ENCODE measurements at places on chromosomes 16 and 17.

DNA sequence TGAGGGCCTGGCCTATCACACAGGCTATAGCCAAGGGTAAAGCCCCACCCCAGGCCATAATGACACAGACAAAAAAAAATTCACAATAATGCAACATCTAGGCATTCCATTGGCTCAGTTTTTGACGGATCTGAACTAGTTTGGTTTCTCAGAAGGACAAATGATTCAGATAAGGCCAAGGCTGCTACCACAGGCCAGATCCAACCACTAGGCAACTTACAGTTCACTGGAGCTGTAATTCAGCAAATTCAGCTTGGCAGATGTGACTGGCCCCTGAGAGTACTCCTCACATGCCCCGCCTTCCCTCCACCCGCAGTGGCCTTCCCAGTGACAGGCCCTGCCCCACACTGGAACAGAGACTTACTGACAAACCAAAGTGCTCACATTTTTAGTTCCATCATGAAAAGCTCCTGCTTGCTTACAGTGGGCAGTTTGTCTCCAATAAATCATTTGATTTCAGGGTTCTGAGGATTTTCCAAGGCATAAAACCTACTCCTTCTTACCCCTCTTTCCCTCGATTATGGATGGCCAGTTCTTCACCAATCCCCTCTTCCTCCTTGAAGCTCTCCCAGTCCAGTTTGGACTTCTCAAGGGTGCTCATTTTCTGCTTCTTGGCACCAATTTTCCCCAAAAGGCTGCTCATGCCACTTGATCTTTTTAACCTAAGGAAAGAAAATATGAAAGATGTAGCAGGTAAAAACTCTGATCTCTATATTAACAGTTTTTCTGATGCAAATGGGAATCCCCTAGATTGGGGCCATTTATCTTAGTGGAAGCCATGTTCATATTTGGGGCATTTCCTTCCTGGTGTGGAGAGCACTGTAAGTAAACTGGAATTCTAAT, 53.3 kb upstream of the BCAR1 start:
- no peak for DNase-seq

DNA sequence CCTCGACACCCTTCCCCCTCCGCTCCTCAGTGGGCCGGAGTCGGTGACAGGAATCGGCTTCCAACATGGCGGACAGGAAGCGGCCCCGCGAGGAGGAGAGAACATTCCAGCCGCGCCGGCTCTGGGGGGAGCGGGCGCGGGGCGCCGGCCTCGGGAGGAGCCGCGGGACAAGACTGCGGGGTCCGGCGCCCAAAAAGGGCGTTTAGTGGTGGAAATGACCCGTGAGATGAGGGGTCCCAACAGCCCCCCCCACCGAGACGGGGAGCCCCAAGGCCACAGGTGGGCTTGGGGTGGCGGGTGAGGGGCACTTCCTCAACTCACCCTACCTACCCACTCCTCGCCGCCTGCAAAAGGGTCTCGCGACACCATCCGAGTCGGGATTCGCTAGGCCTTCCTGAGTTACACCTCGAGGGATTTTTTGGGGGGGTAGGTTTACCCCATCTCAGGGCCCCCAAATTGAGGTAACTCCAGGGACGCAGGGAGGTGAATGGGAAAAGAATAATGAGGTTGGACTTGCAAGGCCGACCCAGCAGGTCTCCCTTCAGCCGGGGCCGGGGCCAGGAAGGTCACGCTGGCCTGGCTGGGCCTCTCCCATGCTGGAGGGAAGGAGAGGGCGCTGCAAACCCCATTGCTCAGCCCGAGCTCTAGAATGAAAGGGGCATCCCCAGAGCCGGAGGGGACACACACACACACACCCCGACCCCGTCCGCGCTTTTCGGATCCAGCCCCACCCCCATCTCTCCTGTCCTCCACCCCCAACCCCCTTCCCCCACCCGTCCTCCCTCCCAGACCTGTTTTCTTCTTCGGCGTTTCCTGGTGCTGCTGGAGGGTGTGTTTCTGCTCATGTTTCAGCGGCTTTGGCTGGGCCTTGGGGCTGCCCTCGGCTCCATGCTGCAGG, 707 bp downstream of the NUFIP2 start:
- no peak for DNase-seq

DNA sequence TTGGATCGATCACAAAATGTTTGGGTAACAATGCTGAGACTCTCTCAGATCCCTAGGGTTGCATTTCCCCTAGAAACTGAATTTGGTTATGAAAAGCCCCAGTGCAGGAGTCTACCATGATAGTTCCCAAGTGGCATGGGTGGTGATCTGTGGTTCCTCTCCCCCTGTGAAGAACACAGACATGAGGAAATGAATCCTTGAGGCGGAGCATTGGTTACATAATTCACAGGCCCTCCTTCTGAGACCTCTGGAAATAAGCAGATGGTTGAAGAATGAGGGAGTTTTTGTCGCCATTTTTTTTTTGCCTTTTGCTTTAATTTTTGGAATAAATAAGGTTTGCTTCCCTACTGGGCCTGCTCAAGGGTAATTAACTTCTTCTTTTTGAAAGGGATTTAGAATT, 597.0 kb upstream of the RBFOX1 start:
- DNase-seq: no peak

GRCh38 chr16:2178321-2179106, 17.9 kb downstream of the CASKIN1 start:
- no peak for DNase-seq

DNA sequence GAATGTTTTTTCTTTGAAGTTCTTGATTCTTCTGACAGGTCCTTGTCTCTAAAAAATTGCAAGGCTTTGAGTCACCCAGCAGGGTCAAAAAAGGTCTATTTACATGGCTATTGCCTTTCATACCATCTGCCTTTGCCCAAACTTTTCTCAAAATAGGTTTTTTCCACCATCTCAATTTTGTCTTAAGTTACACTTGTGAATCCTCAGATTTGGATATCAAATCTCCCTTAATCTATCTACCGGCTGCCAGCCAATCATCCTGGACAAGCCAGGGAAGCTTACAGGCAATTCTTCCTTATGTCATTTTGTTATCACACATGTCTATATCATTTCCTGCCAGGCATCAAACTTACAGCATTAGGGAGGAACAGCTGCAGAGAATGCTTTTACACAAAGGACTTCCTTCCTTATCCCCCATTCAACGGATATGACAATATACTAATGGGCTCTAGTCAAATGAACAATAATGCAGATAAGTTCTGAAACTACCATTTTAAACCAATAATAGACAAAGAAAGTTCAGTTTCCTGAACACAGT, 104.1 kb upstream of the CORO6 start:
- no peak for DNase-seq

- no peak for DNase-seq
Observed at GRCh38 chr16:10576390-10577304, 3.8 kb downstream of the EMP2 start.

DNA sequence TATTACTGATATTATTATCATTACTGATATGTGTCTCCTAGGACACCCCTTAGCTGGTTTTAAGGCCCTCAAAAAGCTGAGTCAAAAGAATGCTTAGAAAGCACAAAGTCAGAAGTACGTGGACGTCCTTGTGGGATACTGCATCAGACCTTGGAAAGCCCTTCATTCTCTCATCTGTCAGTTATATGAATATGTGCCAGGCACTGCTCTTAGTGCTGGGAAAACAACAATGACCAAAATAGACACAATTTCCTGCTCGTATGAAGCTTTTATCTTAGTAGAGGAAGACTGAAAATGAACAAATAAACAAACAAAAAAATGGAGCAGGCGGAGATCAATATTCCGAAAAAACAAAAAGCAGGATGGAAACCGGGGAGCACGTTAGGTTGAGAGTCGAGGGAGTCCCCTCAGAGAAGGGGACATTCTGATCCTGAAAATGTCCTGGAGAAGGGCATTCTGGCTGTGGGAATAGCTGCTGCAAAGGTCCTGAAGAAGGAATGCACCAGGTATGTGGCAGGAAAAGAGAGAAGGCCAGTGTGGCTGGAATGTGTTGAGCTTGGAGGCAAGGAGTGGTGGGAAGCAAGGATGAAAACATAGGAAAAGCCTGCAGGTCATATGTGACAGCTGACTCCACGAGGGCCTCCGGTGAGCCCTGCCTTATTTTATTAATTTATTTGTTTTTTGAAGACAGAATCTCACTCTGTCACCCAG, 15.5 kb upstream of the TMEM94 start:
- DNase-seq: no peak

- no peak for DNase-seq
Observed at GRCh38 chr16:30349675-30350074, 5.4 kb downstream of the CD2BP2 start.

GRCh38 chr17:29640413-29640812, 17.7 kb upstream of the CORO6 start:
- no peak for DNase-seq

- no peak for DNase-seq
Observed at GRCh38 chr17:32575852-32576251, 89.1 kb downstream of the CDK5R1 start.

DNA sequence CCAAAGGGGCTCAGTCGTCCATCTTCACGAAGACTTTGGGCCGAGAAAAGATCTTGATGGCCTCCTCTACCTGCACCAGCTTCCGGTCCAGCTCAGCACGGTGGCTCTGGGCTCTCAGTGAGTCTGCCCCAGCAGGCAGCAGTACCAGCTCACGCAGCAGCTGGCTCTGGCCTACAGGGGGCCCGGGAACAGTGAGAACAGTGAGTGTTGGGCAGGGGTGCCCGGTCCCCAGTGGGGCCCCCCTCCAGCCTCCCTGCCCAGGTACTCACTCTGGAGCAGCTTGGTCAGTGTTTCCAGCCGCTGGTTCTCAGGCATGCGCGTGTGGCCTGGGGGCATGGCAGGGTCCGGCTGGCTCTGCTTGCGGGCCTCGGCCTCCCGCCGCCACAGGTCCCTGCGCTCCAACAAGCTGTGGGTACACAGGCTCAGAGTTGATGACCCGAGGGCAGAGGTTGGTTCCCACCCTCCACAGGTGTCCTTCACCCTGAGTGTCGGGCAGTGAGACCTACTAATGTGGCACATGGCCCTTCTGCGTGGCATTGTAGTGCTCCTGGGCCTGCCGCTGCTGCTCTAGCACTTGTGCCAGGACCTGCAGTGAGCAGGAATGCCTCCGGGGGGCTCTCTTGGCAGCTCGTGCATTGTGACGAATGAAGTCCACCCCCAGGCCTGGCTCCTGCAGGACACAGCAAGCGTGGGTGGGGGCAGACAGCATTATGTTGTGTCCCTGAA, 2.6 kb downstream of the PARD6A start:
- no peak for DNase-seq

GRCh38 chr17:81207610-81208581, 14.9 kb downstream of the CEP131 start:
- DNase-seq: no peak

DNA sequence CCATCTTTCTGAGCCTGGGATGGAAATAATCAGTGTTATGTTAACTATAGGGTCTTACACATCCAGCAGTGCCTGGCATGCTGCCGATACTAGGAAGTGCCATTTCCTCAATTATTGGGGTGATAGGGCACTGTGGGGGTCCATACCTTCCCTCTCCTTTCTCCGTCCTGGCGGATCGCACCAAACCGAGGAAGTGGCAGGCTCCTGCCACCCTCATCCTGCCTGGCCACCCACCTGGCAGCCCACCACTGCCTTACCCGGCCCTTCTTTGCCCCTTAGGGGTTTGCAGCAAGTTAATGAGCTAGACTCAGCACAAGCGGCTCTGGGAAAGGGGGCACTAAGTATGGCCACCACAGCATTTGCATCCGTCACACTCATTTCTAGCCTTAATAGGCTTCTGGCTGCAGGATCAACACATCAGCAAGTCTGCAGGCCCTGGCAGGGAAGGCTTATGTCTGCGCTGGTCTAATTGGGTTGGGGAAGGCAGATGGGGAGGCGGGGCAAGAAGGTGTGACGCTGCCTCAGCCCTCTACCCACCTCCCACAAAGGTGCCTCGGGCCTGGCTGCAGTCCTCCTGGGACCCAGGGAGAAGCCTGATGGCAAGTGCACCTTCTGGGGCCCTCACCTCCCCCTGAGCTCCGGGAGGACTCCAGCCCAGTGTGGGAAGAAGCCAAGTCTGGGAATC, 28.6 kb downstream of the DCAKD start:
- no peak for DNase-seq

- no peak for DNase-seq
Observed at GRCh38 chr16:10625595-10626357, 45.4 kb upstream of the EMP2 start.

- DNase-seq: no peak
Observed at GRCh38 chr17:76270770-76271668, 5.9 kb downstream of the UBALD2 start.

DNA sequence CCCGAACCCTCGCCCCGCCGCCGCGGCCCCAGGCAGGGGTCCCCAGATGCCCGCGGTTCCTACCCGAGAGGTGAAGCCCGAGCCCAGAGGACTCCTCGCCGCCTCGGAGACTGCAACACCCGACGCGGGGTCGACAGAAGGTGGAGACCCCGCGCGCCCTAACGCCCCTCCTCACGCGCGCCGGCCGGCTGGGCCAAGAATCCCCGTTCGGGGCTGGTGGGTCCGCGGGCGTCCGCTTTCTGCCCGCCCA, 515 bp downstream of the SUMO2 start:
- DNase-seq: no peak

GRCh38 chr17:35489944-35490343, 41.4 kb upstream of the SLFN13 start:
- DNase-seq: no peak

DNA sequence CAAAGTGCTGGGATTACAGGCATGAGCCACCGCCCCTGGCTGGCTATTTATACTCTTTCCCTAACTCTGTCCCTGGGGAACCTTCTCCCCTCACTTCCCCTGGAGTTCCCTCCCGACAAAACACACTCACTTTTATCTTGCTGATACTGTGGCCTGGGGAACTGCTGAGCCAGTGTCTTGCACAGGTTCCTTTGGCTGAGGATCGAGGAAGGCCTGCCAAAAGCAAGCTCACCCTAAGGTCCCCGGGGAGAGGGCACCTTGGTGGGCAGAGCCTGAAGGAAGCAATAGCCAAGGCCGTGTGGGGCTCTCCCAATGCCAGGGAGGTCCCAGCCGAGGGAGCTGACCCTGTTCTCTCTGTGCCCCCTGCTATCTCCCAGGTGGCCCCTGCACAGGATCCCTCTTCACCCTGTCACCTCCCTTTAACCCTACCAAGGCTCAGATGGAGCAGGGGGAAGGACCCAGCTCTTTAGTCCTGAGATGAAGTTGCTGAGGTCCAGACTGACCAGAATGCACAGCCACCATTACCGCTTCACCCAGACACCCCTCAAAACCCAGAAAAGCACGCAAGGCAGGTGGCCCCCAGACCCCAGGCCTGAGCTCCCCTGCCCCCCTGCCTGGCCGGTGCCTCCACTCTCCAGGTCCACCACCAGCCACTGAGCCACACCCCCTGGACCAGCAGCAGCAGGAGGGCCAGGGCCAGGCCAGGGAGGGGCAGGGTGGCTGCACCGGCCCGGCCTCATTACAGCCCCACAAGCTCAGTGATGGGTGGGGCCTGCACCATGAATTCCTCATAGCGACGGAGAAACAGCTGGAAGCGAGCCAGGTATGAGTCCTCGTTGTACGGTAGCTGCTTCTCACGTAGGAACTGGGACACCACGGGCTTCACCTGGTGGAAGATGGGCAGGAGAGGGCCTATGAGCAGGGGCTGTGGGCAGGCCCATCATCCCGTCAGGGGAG, 5.1 kb upstream of the FDXR start:
- DNase-seq: no peak

- no peak for DNase-seq
Observed at GRCh38 chr16:14070555-14070876, 603 bp upstream of the MRTFB start.
